ENCODE measurements at places on chromosomes 6 and 20.

DNA sequence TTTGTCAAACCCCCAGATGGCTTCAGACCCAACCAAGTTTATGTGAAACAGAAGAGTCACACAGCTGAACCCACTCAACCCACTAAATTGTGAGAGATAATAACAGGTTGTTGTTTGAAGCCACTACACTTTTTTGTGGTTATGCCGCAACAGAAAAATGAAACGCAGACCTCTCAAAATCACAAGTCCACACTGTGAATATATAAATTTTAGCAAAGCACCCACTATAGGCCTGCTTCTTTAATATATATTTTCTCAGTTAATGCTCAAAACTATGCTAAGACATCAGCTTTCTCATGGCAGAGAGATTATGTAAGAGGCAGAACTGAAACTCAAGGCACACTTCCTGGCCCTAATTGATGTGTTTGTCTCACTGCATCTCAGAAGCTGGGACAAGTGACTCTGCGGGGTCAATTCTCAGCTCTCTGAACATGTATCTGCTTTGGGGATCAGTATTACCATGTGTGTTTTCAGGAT, 27.7 kb downstream of the MAP3K5 start:
- DNase-seq, result no peak

GRCh38 chr6:7200598-7201443, 93.1 kb downstream of the RREB1 start:
- DNase-seq, result no peak

- no peak for DNase-seq
These were observed 31.1 kb downstream of the KIZ start for GRCh38 chr20:21157006-21157405.

DNA sequence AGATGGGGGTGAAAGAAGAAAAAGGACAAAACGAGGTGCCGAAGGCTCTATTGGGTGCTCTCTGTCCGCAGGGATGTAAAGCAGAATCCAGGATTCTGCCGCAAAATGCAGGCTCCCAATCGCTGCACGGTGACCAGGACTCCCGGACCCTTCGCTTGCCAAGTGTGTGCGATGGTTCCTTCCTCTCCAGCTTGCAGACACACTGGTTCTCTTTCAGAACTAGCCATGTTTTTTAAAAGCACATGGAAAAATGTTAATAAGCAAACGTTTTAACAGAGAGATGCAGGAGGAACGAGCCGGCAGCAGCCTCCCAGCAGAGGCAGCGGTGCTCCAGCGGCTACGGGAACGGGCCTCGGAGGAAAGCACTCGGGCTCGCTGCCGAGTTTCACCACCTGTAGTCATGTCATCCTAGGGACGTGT, 59.6 kb downstream of the ZNF831 start:
- DNase-seq, result no peak

All from stimulated activated CD8-positive, alpha-beta memory T cell treated with anti-CD3 and anti-CD28 coated beads, Interleukin-7, amount 100 ng/mL, for 24 hours (primary cell).